Stimulated activated CD8-positive, alpha-beta memory T cell treated with anti-CD3 and anti-CD28 coated beads, Interleukin-7, amount 100 ng/mL, for 24 hours (primary cell): ENCODE measurements at places on chromosomes 1 and 21.

DNA sequence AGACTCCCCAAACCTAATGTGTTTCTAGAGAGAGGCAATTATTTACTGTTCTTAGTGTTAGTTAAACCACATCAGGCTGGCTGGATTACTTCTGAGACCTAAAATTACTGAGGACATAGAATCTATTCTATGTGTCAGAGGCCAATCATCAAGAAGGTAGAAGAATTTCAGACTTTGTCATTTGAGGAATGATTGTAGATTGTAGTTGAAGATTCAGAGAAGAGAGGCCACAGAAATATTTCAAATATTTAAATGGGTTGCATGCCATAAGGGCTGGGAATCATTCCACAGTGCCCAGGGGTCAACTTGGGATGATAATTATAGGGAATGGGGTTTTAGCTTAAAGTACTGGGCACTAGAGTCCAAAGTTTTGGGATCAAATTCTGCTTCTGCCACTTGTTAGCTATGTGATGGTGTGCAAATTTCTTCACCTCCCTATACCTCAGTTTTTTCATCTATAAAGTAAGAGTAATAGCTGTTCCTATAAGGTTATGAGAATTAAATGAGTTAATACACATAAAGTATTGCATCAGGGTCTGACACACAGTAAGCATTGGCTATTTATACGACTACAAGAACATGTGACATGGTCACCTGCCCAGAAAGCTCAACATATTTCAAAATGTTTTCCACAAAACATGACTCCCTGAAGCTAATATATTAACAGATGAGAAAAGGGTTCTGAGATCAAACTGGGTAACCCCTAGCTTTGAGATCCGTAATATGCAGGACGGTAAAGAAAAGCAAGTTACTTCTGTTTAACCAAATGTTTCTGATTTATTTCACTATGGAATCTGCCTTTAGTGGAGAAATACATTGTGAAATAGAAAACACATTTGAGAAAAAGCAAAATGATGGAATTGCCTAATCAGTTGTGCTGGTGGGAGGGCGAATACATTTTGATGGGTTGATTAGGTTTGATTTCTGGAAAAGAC is 69.7 kb upstream of the SPAG17 start:
- no peak for DNase-seq

- no peak for DNase-seq
Observed at GRCh38 chr21:33019885-33020557, 5.7 kb upstream of the OLIG2 start.

- DNase-seq, result no peak
Observed at GRCh38 chr1:228210076-228210651, 2.3 kb downstream of the OBSCN start.

GRCh38 chr1:98763488-98764150 is 102.1 kb downstream of the SNX7 start:
- no peak for DNase-seq

DNA sequence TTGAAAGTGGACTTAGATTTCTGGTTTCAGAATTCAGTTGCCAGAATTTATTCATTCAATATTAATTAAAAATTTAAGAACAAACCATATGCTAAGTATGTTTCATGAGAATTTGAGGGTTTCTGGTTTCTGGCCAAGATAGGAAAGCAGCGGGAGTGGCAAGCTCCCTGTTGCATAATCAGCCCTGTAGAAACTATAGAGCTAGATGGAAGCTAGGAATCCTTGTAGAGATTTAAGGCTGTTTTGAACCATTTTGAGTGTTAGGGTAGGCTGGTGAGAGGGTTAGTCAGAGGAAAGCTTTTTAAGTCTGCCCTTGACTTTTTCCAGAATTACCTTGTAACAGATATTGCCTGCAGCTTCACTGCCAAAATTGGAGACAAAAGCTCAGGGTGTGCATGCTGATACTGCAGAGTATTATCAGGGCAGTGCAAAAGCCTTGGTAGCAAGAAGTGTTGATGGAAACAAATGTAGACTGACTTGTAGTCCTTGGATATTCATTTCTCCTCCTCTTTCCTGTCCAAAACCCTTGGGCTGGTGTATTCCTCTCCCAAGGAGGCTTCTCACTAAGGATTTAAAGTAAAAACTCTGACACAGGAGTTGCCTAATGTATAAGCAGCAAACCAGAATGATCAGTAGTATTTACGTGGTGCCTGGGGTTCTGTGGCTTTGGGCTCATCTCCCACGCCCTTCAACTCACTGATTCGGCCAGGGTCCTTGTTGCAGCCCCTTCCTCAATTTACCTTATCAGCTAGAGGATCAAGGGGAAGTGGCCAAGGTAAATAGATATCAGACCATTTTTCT is 12.6 kb upstream of the GIPC2 start:
- DNase-seq, result no peak

GRCh38 chr1:229124116-229124515 is 146.8 kb upstream of the RAB4A start:
- DNase-seq, result no peak

GRCh38 chr1:248751142-248751541 is 4.4 kb downstream of the LYPD8 start:
- DNase-seq, result no peak

DNA sequence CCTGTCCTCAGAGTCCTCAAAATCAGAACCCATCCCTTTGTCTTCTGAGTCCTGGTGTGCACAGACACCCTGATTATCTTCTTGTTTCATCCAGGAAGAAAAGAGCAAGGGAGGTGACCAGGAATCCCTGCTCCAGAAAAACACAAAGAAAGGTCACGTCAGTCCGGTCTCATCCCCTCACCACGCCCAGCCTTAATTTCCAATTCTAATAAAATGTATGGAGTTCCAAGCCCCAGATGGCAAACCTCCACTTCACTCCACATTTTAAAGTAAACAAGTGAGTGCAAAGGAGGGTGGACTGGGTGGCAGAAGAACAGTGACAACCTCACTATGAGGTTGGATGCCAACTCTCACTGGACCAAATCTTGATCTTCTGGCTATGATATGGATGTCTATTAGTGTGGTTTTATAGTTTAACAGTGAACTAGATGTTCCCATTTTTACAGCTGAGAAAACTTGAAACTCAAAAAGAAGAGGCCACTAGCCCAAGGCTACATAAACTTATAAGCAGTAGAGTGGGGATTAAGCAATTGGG is 22.0 kb downstream of the ZNF697 start:
- DNase-seq, result no peak

GRCh38 chr1:218659911-218660677 is 315.0 kb downstream of the TGFB2 start:
- no peak for DNase-seq

- DNase-seq, result no peak
Observed at GRCh38 chr21:25929856-25930520, 195.2 kb downstream of the GABPA start.

GRCh38 chr21:42037943-42038342 is 27.8 kb upstream of the ZBTB21 start:
- DNase-seq, result no peak

GRCh38 chr1:61094677-61095469 is 12.5 kb downstream of the NFIA start:
- DNase-seq, result no peak

- DNase-seq, result no peak
Observed at GRCh38 chr1:89085781-89086180, 20.8 kb upstream of the GBP1 start.

DNA sequence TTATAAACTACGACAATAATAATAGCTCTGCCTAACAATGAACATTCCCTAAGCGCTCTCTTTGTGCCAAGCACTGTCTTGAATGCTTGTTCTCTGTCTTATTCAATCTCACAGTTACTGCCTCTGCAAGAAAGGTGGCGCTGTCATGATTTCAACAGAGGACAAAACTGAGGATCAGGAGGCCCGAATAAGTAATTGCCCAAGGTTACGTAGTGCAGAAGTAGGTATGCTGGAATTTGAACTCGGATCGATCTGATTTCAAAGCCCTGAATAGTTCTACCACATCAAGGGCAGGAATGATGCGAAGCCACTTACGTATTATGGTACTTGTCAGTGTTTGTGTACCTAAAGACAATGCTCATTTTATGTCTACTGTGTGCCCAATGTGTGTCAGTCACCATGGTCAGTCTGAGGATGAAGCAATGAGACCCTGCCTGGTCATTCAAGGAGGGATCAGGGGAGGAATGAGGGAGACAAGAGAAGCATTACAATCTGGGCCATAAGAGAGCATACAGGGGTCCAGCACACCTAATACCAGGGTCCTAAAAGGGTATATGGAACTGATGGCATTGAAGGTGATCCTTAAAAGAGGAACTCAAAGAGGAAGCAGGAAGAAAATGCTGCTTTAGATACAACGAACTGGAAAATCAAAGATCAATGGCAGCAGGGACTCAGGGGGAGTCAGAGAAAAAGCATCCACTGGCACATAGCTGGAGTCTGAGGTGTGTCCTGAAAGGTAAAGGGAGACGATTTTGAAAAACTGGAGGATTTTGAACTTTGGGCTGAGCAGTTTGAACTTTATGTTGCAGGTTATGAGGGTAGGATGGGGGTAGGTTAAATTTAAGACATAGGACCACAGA is 389.2 kb downstream of the PLPP3 start:
- no peak for DNase-seq

DNA sequence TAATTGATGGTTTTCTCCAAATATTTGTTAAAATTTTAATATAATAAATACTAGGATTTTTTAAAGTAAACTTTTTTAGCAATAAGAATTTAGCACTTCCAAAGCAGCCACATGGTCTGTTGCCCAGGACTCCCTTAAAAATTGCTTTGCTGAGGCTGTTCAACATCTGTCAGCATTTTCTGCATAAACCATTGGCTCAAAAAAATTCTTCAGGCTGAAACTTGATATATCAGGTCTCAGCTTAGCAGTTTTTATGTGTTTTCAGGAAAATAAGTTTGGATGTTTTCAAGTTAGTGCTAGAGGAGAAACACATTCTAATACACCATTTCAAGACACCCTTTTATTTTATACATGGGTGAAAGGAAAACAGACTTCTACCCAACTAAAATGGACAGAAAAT is 69.1 kb upstream of the C1orf105 start:
- no peak for DNase-seq

GRCh38 chr1:214318356-214318755 is 37.4 kb downstream of the SMYD2 start:
- no peak for DNase-seq

- DNase-seq, result no peak
Observed at GRCh38 chr1:92439291-92439690, 47.4 kb downstream of the GFI1 start.

GRCh38 chr1:29859126-29859525 is 622.8 kb downstream of the PTPRU start:
- DNase-seq, result no peak

- no peak for DNase-seq
Observed at GRCh38 chr1:39344394-39345154, 140.1 kb downstream of the MACF1 start.

DNA sequence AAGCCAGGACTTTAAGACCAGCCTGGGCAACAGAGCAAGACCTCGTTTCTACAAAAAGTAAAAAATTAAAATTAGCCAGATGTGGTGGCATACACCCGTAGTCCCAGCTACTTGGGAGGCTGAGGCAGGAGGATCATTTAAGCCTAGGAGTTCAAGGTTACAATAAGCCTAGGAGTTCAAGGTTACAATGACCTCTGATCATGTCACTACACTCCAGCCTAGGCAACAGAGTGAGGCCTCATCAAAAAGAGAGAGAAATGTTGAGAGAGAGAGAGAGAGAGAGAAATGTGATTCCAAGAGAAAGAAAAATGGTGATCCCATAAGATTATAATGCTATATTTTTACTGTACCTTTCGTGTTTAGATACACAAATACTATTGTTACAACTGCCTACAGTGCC is 60.2 kb downstream of the PACC1 start:
- no peak for DNase-seq

DNA sequence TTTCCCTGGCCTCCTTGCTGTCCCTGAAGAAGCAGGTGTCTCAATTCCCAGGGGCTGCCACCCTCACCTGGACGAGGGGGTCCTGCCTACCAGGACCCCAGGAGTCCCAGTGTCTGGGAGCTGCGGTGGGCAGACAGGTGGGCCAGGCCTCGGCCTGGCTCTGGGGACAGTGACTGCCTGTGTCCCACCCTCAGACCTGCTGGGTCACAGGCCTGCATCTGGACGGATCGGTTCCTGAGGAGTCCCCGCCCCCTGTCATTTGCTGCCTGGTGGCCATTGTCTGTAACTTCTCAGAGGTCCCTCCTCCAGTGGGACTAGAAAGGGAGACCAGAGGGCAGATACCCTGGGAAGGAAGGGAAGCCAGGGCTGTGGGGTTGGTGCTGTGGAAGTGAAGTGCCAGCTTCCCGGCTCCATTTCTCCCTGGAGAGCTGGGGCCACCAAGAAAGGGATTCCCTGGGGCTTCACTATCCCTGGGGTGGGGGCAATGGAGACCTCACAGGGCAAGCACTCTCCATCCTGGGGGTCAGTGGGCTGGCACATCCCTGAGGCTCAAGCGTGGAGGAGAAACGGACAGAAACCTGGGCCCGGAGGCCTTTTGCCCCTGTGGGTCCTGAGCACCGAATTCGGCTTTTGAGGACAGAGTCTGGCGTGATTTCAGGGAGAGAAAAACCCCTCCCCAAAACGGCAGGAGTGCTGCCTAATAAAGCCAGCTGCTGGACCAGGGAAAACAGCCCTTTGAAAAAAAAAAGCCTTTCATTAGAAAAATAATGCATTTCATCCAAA is 157.3 kb downstream of the PEX14 start:
- DNase-seq, result no peak

DNA sequence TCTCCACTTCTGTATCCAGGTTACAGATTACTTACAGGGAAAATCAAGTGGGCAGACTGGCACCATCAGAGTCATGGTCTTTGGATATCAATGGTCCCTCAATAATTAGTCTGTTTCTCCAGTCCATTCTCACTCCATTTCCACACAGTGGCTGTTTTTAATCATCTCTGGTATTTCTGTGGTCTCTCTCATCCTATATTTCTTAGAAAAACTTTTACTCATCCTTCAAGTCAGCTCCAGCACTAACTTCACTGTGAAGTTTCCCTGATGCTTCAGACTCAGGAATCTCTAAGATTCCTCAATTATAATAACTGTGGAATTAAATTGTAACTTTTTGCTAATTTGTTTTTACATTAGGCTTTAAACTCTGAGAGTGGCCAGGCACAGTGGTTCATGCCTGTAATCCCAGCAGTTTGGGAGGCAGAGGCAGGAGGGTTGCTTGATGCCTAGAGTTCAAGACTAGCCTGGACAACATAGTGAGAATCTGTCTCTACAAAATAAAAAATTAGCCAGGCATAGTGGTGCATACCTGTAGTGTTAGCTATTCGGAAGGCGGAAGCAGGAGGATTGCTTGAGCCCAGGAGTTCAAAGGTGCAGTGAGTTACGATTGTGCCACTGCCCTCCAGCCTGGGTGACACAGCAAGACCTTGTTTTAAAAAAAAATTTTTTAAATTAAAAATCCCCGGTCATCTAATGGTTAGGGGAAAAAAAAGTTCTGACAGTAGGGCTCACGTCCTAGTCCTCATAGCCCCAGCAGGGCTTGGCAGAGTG is 10.6 kb downstream of the CD160 start:
- DNase-seq, result no peak

DNA sequence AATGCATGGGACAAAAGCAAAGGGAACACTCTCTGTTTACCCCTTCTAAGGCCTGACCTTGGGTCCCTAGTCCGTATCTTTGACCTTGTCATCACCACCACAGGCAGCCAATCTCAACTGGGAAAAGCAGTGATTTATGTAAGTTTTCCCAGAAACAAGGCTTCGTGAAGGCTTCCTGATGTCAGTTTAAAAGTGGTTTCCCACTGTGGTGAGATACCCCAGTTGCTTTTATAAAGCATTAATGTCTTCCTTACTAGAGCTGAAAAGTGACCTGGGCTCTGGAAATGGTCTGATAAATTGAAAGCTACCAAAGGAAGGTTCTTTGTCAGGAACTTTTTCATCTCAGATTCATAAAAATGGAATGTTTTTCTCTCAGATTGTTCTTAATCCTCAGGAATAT is 536.4 kb upstream of the PTBP2 start:
- no peak for DNase-seq
